Naive thymus-derived CD4-positive, alpha-beta T cell (primary cell): ENCODE measurements at places on chromosomes 6 and 20.
A peak's percentile ranks its signal among the peaks of the same experiment; 100 is the strongest.

- no peaks in the 10 kb centered on the region for H3K36me3 ChIP-seq
- DNase-seq, result no peak
- H3K27ac ChIP-seq, result no peak overlapping the region
These were observed 329.0 kb downstream of the BCKDHB start for GRCh38 chr6:80435457-80435856.

- H3K4me1 ChIP-seq, result peaks cover 11% of the 10 kb centered on the region
- peaks cover 6% of the 10 kb centered on the region for H3K36me3 ChIP-seq
- no peak for DNase-seq
- no peak overlapping the region for H3K27ac ChIP-seq
- no peaks in the 10 kb centered on the region for H3K27me3 ChIP-seq
These were observed 4.2 kb upstream of the MAVS start for GRCh38 chr20:3842348-3842930.

DNA sequence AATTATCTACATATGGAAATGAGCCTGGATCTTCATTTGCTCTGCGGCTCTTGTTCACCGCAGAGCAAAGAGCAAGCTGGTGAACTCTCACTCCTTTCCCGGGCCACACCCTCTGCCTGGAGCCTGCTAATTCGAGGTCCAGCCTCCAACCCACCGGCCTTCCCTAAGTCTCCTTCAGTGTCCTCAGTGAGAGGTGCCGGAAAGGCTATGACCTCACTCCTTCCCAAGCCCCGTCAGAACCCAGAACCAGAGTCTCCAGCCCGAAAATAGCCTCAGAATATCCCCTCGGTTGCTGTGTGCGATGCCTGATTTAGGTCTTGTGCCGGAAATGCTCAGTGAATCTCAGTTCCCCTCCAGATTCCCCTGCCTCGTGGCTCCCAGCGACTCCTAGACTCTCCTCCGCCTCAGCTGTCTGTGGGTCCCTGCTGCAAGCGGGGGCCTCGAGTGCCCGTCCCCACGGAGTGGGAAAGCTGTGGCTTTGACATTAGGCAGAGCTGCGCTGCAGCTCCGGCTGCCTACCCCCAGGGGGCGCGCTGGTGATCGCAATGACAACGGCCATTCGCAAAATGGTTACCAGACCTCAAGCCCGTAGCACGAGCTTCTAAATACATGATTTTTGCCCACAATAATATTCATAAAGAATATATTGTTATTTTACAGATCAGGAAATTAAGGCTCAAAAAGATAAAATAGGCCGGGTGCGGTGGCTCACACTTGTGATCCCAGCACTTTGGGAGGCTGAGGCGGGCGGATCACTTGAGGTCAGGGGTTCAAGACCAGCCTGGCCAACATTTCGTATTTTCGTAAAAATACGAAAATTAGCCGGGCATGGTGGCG, 4.1 kb upstream of the BNIP5 start:
- H3K27ac ChIP-seq, result no peak overlapping the region
- DNase-seq, result peak; percentile 45
- H3K36me3 ChIP-seq, result no peaks in the 10 kb centered on the region
- peaks cover 4% of the 10 kb centered on the region for H3K4me1 ChIP-seq
- no peak overlapping the region for H3K4me3 ChIP-seq

DNA sequence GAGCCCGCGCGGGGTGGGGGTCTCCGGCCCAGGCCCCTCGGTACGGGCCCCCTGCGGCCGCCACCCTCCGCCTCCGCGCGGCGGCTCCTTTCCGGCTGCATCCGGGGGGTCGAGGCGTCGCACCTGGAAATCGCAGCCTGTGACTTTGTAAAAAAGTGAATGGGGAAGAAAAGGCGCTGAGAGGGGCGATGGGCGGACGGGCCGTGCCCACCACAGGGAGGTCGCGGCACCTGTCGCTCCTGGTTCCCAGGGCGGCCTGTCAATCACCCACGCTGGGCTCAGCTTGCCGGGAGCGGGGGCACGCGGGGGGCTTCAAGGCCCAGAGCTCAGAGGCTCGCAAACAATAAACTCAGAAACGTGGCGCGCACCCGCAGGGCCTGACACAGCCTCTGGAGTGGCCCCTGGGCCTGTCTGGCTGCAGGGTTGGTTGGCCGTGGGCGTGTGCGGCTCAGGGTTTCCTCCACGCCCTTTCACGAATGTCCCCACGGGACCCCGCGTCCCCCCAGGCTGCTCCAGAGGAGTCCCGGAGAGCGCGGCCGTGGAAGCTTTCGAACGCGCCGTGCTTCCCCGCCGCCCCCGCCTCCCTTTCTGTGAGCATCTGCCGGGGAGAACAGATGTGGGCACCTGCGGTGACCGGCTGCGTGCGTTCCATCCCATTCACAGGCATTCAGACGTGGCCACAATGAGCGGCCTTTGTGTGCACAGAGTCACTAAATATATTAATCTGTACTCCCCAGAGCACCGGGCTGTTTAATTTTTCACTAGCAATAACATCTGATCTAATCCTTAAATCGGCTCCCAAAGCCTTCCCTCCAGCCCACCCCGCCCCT, 6.1 kb upstream of the DLL1 start:
- peaks cover 41% of the 10 kb centered on the region for H3K4me1 ChIP-seq
- no peaks in the 10 kb centered on the region for H3K36me3 ChIP-seq
- no peak overlapping the region for H3K27ac ChIP-seq

- no peak for DNase-seq
- H3K4me1 ChIP-seq, result no peaks in the 10 kb centered on the region
- H3K27me3 ChIP-seq, result no peaks in the 10 kb centered on the region
- H3K36me3 ChIP-seq, result no peaks in the 10 kb centered on the region
- H3K27ac ChIP-seq, result no peak overlapping the region
- H3K4me3 ChIP-seq, result no peak overlapping the region
These were observed 277.2 kb upstream of the NT5E start for GRCh38 chr6:85172705-85173104.

DNA sequence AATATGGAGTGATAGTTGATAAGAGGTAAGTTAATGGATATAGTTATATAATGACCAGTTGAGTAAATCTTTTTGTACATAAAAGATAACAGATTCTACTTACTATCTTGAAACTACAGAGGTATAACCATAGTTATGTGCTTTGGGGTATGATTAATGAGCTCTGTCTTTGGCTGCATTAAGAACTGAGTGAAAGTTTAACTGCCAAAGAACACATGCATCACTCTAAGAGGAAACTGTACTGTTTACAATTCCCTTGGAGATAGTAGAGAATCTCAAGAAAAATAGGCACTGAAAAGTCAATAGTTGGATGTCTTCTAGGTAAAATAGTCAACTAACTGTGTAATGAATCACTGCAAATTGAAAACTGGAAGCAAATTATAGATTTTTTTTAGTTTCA, 1129.5 kb downstream of the EPHA7 start:
- H3K4me1 ChIP-seq, result no peaks in the 10 kb centered on the region
- no peak overlapping the region for H3K4me3 ChIP-seq
- no peak overlapping the region for H3K27ac ChIP-seq
- H3K36me3 ChIP-seq, result no peaks in the 10 kb centered on the region
- DNase-seq, result no peak

DNA sequence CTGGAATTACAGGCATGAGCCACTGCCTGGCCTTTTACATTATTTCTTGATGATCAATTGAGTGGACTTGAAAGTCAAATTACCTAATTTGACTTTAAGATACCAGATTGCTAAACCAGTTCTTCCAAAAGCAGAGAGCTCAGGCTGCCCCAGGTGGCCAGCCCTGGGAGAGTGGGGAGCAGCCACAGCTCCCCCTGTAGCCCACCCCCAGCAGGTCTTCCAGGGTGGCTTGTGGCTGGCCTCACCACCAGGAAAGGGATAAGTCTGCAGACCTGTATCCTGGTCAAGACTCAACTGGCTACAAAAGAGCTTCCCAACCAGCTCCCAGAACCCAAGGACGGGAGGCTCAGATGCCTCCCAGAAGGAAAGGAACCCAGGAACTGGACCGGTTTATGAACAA, 23.8 kb upstream of the AKAP12 start:
- no peaks in the 10 kb centered on the region for H3K4me1 ChIP-seq
- H3K27ac ChIP-seq, result no peak overlapping the region
- DNase-seq, result no peak
- H3K4me3 ChIP-seq, result no peak overlapping the region
- H3K36me3 ChIP-seq, result no peaks in the 10 kb centered on the region

DNA sequence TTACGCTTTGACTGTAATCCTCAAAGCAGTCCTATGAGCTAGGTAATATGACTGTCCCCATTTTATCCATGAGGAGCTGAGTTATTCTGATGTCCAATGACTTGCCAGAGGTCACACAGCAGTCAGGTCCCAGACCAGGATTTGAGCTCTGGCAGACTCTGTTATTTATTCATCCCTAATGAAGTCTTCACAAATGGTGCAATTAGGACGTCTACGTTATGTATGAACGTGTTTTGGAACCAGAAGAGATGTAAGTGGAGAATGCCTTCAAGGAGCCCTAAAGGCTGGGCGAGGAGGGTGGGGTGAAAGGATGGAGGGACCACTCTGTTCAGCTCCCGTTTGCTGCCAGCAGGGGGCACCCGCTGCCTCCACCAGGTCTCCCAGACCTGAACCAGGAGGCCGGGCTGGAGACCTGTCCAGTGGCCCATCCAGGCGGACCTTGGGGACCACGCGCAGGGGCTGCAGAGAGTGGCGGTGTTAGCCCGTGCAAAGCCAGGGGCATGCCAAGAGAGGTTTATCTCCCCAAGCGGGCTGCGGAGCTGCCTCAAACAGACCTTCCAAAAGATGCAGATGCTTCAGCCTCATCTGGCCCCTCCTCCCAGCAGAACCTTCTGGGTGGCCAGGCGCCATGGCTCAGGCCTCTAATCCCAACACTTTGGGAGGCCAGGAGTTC, 15.2 kb upstream of the ZNF335 start:
- no peaks in the 10 kb centered on the region for H3K36me3 ChIP-seq
- no peak overlapping the region for H3K27ac ChIP-seq
- no peaks in the 10 kb centered on the region for H3K27me3 ChIP-seq
- no peak overlapping the region for H3K4me3 ChIP-seq
- DNase-seq, result peak; percentile 80
- no peaks in the 10 kb centered on the region for H3K4me1 ChIP-seq

DNA sequence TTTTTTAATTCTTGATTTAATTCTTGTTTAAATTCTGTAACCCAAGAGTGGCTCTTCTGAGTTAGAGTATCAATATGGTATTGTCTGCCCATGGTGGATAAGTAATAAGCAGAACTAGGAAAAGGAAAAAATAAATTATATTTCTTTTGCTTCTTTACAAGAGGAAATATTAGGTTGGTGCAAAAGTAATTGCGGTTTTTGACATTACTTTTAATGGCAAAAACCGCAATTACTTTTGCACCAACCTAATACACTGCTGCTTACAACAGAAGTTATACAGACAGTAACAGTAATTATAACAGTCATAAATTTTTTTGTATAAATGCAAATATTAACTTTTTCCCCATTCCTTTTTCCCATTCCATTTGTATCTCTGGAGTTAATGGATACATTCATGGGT, 65.6 kb downstream of the HS3ST5 start:
- no peak for DNase-seq
- no peaks in the 10 kb centered on the region for H3K36me3 ChIP-seq
- H3K4me3 ChIP-seq, result no peak overlapping the region
- no peak overlapping the region for H3K27ac ChIP-seq

GRCh38 chr20:62791301-62792181, 4.7 kb upstream of the MRGBP start:
- H3K27ac ChIP-seq, result no peak overlapping the region
- no peaks in the 10 kb centered on the region for H3K27me3 ChIP-seq
- peak; percentile 75 for DNase-seq
- H3K4me3 ChIP-seq, result no peak overlapping the region
- H3K4me1 ChIP-seq, result peaks cover 20% of the 10 kb centered on the region

- no peaks in the 10 kb centered on the region for H3K27me3 ChIP-seq
- H3K4me3 ChIP-seq, result peak overlapping the region; percentile 33
- H3K36me3 ChIP-seq, result no peaks in the 10 kb centered on the region
- peak overlapping the region; percentile 74 for H3K27ac ChIP-seq
- H3K4me1 ChIP-seq, result peaks cover 32% of the 10 kb centered on the region
- no peak for DNase-seq
These were observed 28.0 kb upstream of the ZNF217 start for GRCh38 chr20:53621482-53622246.

- no peak overlapping the region for H3K4me3 ChIP-seq
- H3K4me1 ChIP-seq, result no peaks in the 10 kb centered on the region
- no peaks in the 10 kb centered on the region for H3K27me3 ChIP-seq
- H3K27ac ChIP-seq, result no peak overlapping the region
- H3K36me3 ChIP-seq, result no peaks in the 10 kb centered on the region
- no peak for DNase-seq
These were observed 114.0 kb downstream of the LCA5 start for GRCh38 chr6:79423216-79423615.

DNA sequence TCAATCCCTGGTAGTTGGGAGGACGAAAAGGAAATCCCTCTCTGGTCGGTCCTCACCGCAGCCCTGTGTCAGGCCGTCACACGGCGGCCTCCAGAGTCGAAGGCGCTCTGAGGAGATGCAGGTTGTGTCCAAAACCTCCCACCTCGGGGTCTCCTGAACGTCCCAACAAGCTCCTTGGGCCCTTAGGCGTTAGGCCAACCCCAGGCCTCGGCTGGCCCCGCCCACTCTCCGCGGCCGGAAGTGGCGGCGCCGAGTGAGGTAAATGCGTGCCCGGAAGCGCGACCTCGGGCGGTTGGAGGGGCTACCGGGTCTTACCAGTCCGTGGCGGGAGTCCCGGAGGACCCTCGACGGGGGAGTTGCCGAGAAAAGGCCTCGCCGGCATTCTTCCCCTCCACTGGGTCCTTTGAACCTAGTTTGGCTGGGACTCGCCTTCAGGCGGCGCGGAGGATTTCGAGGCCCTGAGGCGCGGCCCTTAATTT, at the start of gene TDRD6:
TSS of gene TDRD6 (plus strand) at position 267 of the 479 bp plus-strand sequence. CDS start 244 bp downstream, outside the sequence.
- H3K4me1 ChIP-seq, result no peaks in the 10 kb centered on the region
- H3K27ac ChIP-seq, result no peak within 1 kb of the TSS
- no peaks in the 10 kb centered on the region for H3K36me3 ChIP-seq
- no peak for DNase-seq
- H3K27me3 ChIP-seq, result peaks cover 5% of the 10 kb centered on the region

DNA sequence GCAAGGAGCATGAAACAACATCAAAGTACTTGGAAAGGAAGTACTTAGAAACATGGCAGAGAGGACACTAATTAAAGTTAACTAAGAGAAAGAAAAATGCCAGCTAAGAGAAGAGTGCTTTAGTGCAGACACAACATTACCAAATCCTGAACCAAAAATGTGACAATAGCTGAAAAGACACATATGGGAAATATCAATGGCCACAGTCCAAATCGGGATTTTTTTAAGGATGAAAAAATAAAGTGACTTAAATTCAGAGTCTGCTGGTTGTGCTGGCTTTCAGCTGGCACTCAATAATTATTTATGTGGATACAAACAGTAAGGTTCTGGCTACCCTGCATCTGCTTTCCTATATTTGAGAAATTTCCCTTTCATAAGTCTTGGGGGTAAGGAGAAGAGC, 12.6 kb upstream of the DST start:
- H3K4me1 ChIP-seq, result no peaks in the 10 kb centered on the region
- H3K27ac ChIP-seq, result no peak overlapping the region
- no peak for DNase-seq
- no peak overlapping the region for H3K4me3 ChIP-seq
- no peaks in the 10 kb centered on the region for H3K36me3 ChIP-seq
- H3K27me3 ChIP-seq, result no peaks in the 10 kb centered on the region

DNA sequence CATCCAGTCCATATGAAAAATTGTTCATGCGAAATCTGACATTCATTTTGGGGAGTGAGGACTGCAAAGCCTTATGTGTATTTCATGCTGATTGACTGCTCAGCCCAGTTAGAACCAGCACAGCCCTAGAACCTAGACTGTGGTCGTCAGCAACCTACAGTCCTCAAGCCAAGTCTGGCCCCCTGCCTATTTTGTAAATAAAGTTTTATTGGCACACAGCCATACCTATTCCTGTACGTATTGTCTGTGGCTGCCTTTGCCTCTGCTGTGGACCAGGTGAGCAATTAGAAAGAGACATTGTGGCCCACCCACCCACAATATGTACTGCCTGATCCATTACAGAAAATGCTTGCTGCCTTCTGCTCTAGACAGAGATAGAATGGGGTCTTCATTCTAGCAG, 391.0 kb downstream of the TAF4 start:
- H3K4me3 ChIP-seq, result no peak overlapping the region
- H3K27ac ChIP-seq, result no peak overlapping the region
- no peaks in the 10 kb centered on the region for H3K36me3 ChIP-seq
- no peaks in the 10 kb centered on the region for H3K4me1 ChIP-seq
- DNase-seq, result no peak
